Stimulated activated CD8-positive, alpha-beta memory T cell treated with anti-CD3 and anti-CD28 coated beads, Interleukin-4, amount 100 ng/mL, for 1 hour (primary cell): ENCODE measurements at places on chromosomes 1 and 21.

GRCh38 chr1:169739980-169740379 lies 6.1 kb upstream of the SELE start:
- no peak for DNase-seq

DNA sequence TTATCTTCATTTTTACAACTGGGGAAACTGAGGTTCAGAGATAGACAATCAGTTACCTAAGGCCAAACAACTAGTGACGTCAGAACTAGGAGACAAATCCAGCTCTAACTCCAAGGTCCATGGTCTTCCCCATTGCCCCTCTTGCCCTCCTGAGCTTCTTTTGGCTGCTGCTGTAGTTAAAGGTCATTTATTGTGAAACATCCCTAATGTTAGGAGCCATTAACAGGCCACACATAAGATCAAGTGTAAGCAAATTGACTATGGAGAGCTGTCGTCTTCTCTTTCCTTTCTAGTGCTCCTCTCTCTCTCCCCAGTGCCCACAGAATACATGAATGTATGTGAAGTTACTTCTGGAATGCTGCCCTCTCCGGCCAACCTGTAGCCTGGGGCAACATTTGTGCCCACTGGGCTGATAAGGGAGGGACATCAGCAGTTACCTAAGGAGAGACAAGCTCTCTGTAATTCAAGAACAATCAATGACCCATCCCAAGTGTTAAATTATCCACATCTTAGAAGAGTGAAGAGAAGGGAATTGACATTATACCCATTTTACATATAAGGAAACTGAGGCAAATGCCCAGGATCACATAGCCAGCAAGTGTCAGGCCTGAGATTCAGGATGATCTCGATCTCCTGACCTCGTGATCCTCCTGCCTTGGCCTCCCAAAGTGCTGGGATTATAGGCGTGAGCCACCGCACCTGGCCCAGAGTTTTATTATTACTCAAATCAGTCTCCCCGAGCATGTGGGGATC lies 40.1 kb downstream of the PTAFR start:
- DNase-seq, result no peak

DNA sequence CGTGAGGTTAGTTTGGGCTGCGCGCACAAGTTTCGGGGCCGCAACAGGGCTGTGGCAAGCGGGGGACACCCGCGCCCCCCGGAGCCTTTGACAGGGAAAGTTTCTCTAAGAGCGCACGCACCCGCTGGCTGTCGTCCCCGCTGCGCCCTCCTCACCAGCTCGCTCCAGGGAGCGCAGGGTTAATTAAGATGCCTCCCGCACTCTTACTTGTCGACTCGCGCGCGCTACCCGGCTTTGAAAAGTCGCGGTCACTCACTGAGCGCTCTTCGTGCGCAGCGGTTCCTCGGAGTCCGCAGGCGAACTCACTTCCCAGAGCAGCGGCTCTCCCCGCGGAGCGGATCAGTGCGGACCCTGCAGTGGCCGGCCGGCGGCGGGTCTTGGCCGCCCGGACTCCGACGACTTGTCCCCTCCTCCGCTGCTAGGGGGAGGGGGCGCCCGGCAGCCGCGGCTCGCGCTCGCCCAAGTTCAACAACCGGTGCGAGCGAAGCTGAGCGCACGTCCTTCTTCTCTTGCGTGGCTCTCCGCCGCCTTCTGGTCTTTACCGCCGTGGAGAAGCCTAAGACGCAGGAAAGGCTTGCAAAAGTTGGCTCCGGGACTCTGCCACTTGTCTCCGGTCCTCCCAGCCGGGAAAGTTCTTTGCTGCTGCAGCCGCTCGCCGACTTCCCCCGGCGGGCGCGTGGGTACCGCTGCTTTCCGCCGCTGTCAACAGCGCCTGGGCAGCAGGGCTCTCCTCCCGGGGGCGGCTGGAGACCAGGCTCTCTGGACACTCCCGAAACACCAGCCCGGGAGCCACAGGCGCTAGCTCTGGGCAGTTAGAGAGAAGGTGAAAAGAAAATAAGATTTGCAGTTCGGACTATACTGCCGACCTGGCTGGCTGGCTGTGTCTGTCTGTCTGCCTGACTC lies 506 bp downstream of the JUN start:
- peak; percentile 10 for DNase-seq

DNA sequence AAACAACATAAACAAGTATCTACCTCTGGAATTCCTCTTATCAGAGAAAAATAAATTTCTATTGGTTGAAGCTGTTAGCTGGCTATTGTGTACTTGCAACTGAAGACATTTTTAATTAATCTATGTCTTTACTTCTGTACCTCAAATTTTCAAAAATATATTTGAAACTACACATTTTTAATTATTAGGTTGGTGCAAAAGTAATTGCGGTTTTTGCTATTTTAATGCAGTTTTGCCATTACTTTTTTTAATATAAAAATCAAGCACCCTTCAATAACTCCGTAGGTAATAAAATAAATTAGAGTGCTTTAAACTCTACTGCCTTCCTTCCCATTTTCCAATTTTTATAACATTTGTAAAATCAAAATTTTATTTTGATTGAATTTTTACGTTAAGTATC lies 262.1 kb upstream of the DUSP10 start:
- no peak for DNase-seq

GRCh38 chr1:160486453-160486852 lies 36.6 kb downstream of the SLAMF6 start:
- DNase-seq, result no peak

GRCh38 chr1:67323087-67323486 lies 15.4 kb downstream of the IL12RB2 start:
- DNase-seq, result no peak

GRCh38 chr1:114154963-114155322 lies 1.3 kb upstream of the SYT6 start:
- no peak for DNase-seq

- no peak for DNase-seq
These were observed 81.4 kb upstream of the SMYD2 start for GRCh38 chr1:214199585-214199984.

DNA sequence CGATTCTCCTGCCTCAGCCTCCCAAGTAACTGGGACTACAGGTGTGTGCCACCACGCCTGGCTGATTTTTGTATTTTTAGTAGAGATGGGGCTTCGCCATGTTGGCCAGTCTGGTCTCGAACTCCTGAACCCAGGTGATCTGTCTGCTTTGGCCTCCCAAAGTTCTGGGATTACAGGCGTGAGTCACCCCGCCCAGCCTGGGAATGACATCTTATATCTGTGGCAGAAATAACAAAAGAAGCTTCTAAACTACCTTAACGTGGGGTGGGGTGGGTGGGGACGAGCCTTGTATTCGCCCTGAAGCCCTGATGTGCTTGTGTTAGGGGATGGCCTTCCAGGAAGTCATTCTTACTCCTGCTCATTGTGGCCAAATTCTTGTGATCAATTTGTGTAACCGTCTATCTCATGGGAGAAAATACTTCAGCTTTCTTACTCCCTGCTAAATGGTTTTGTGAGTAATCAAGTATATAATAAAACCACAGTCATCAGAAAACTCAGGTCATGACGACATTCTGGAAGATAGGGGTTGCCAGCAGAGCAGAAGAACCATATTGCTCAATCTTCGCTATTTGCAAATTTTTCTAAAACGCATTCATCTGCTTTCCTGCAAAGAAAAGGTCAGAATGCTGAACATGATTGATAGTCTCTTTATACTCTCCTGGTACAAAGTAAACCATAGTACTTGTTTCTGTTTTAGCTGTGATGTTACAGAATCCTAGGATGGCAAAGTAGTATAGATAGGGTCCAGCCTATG lies 63.2 kb downstream of the DIRAS3 start:
- DNase-seq, result no peak

- DNase-seq, result peak; percentile 88
These were observed at the start of gene BTG2 for GRCh38 chr1:203304919-203305808. BTG2 (plus strand) TSS chr1:203305519; CDS start chr1:203305607, 88 bp downstream.

DNA sequence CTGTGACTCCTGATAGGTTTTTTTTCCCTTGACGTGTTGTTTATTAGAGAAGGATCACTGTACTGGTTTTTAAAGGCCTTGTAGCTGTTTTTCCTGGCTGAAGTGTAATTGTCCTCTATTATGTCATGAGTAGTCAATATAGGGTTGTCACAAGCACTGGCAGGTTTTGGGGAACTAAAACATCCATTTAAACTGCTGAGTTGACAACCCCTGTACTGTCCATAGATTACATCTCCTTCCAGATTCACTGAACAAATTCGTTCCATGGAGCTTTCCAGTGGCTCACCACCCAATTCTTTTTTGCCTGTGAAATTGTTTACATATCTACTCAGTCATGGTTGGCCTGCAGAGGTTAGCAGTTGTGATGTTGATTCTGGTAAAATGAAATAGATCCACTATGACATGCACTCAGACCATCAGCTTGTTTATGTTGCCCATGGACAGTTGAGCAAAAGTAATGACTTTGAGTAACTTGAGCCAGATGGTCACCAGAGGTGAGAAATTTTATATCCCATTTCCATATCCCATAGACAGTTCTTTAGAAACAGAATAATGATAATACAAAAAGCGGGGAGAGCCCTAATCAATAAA lies 59.9 kb upstream of the QSOX1 start:
- no peak for DNase-seq

DNA sequence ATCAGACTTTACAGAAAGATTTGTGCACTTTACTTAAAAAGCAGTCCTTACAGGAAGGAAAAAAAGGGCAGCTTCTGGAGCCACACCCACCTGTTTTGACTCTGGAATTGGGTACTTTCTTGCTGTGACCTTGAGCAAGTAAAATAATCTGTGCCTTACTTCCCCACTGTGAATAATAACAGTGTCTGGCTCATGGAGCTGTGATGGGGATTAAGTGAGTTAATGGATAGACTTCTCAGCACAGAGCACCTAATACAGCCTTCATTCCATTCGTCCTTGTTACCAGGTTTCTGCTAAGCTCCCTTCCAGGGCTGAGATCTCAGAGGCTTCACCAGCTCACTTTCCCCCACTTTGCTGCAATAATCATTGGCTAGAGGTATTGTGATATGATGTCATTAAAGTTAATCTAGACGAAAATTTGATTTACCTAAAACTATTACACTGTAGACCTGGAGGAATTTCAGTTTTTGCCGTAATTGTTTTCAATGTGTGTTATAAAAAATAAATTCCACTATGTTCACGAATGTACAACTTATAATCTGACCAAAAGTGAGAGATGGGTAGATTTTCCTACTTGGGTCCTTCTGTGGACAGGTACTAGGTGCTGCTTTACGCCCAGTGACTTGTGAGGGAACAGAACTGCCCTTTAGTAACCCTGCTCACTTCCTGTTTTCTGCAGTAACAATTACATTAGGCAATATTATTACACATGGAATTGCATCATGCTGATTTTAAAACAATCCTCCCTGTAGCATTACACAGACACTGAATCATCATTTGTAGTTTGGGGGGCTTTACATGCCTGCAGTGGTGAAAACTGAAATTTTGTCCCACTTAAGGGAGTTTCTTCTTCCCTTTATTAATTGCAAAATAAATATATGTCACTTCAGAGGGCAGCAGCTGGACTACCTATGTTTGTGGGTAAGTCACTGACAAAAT lies 19.7 kb upstream of the ABCG1 start:
- no peak for DNase-seq

DNA sequence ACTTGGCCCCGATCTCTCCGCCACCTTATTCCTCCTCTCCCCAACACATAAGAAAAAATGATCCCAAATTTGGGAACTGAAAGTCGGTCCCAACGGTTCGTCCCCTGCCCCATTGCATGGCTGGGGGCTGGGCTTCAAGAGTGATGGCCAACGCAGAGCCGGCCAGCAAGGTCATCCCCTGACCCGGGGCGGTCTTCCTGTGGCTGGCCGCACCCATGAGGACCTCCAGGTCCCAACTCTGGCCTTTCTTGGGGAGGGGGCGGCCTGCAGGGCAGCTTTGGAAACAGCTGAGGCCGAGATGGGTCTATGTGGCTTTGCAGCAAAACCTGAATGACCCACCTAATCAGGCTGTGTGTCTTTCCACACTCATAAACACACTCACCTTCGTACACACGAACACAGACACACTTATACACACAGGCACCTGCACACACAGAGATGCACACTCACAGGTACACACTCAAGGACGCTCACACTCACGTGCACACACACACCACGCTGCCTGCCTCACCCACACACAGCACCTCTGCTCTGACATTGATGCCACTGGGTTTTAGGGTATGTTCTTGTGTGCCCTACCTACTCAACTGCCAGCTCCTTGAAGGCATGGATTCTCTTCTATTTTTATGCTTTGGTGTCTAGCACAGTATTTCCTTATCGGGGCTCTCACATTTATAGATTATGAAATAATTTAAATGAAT lies 562 bp downstream of the DYNLT5 start:
- no peak for DNase-seq

- DNase-seq, result no peak
These were observed 43.0 kb upstream of the AK4 start for GRCh38 chr1:65104854-65105534.

GRCh38 chr1:193676996-193677549 lies 490.7 kb upstream of the B3GALT2 start:
- DNase-seq, result no peak

DNA sequence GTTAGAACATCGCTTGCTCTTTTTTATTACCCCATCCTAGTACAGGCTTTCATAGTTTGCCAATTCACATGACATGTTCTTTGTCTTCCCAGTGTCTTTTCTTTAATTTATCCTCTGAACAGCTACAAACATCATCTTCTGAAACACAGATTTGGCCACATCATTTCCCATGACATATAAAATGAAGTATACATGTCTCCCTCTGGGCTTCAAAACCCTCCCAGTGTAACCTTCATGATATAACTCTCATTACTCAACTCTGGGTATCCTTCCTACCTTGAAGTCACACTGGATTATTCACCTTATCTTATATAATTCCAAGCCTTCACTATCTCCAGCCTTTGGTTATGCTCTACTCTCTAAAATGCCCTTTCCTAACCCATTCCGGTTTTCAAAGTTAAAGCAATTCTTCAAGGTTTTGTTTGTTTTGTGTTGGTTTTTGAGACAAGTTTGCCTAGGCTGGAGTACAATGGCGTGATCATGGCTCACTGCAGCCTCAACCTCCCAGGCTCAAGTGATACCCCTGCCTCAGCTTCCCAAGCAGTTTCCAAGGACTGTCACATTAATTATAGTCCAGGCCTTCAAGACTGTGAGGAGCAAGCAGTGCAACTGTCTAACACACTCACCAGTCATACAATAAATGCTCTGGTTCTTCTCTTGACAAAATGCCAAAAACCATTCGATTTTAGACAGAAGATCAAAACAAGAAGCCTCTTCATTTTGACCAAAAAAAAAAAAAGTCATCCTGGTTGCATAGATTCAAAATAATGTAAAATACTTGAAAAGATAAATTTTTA lies 5.8 kb downstream of the RGS1 start:
- DNase-seq, result no peak
